ENCODE measurements at places on chromosomes 7 and 10.

- no peak for DNase-seq
These were observed 97.5 kb downstream of the SKIDA1 start for GRCh38 chr10:21427804-21428481.

DNA sequence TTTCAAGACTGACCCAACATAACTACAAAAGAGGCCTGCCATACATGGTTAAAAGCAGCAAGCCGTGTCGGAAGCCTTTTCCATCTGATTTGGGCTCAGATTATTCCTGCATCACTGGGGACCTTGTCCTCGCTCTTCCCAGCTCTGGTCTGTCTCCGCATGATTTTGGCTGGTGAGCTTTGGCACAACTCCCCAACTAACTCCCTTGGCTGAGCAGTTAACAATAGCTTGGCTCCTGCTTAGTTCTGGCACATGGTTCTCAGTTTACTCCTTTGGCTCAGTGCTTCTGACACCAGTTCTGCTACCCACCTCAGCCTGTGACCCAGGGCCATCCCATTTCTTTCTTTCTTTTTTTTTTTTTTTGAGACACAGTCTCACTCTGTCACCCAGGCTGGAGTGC is 17.0 kb downstream of the AGK start:
- peak; percentile 32 for DNase-seq

GRCh38 chr10:95697429-95697828 is 3.7 kb upstream of the TCTN3 start:
- DNase-seq = peak; percentile 74

DNA sequence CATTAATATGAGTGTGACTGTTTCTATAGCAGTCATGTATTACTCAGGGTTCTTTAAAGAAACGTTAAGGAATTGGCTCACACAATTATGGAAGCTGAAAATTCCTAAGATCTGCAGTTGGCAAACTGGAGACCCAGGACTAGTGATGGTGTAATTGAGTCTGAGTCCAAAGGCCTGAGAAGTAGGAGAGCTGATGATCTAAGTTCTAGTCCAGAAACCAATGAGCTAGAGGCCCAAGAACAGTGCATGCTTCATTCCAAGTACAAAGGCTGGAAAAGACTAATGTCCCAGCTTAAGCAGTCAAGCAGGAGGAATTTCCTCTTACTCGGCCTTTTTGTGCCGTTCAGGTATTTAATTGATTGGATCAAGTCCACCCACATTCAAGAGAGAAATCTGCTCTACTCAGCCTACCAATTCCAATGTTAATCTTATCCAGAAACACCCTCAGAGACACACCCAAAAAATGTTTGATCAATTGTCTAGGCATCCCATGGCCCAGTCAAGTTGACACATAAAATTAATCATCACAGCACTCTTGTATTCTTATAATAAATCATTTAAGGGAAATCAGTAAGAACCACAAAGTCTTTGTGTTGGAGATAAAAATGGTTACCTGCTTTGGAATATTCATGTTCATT is 312.1 kb downstream of the PRKG1 start:
- no peak for DNase-seq

- DNase-seq = no peak
These were observed 1.7 kb upstream of the VGF start for GRCh38 chr7:101166909-101167644.

GRCh38 chr10:113129117-113129516 is 179.1 kb downstream of the TCF7L2 start:
- no peak for DNase-seq

GRCh38 chr10:96319754-96320474 is 15.7 kb downstream of the DNTT start:
- DNase-seq = no peak

GRCh38 chr7:38102507-38102906 is 75.5 kb upstream of the STARD3NL start:
- DNase-seq = no peak

DNA sequence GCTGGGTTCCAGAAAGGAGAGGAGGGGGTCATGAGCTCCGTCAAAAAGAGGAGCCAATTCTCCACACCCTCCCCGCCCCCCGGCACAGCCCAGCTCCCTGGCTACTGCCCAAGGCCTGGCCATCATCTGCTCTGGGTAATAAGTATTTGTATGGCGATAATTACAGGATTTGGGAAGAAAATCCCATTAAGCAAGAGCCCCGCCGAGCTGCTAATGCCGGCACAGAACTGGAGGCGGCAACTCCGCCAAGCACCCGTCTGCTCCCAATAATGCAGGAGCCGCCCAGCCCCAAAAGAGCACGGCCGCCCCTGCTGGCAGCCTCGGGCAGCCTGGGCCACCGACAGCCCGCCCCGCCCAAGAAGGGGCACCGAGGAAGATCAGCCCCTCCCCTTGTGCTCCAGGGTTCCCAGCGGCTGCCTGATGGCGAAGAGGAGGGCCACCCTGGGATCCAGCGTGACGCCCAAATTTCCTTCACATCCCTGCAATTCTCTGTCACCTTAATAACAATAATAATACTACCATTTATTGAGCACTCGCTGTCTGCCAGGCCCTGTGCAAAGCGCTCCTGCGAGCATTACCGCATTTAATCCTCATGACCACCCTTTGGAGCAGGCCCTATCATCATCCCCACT is 5.9 kb downstream of the SLIT1 start:
- peak; percentile 64 for DNase-seq

DNA sequence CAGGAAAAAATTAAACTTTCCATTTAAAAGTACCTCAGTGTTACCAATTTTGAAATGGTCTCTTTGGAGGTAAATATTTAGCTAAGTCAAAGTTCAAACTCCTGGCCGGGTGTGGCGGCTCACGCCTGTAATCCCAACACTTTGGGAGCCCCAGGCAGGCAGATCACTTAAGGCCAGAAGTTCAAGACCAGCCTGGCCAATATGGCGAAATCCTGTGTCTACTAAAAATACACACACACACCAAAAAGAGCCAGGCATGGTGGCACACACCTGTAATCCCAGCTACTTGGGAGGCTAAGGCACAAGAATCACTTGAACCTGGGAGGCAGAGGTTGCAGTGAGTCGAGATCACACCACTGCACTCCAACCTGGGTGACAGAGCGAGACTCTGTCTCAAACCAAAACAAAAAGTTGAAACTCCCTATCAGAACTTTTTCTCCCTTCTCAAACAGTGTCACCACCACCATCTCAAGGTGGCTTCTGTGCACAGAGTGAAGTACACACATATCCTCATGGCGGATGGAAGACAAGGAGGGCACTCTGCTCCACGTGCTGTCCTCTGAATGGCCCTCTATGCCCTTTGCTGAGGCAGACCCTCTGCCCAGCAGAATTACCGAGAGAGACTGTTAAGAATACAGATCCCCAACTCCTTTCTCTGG is 11.7 kb upstream of the PIK3CG start:
- no peak for DNase-seq

- no peak for DNase-seq
These were observed 167.8 kb downstream of the CDCA7L start for GRCh38 chr7:21777921-21778320.

DNA sequence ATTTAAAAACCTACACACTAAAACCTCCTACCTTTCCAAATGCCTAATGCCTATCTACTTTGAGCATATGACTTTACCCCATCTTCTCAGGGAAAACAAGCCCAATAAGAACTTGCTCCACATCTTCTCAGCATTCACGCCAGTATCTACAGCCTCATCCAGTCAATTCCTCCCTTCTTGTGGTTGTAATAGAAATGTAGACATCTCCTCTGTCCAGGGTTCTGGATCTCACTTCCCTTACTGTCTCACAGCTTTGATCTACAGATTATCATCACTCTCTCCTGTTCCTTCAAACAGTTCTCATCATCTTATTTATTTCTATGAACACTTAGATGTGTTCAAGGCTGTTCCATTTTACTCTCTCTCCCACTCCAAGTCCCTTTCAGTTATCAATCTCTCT is 70.4 kb upstream of the NOBOX start:
- no peak for DNase-seq

DNA sequence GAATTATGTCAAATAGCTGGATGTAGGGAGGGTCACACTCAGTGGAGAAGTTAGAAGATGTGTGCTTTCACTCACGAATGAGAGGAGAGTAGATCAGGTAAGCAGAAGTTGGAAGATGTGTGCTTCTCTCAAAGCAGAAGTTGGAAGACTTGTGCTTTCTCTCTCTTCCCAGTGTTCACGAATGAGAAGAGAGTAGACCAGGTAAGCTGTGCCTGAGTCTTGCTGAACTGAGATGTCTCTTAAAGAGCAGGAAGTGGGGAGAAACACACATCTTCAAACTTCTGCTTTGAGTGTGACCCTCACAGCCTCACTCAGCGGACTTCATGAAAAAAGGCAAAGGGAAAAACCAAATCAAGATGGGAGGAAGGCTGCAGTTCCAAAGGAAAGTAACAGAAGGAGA is 7.0 kb upstream of the TMEM243 start:
- no peak for DNase-seq

DNA sequence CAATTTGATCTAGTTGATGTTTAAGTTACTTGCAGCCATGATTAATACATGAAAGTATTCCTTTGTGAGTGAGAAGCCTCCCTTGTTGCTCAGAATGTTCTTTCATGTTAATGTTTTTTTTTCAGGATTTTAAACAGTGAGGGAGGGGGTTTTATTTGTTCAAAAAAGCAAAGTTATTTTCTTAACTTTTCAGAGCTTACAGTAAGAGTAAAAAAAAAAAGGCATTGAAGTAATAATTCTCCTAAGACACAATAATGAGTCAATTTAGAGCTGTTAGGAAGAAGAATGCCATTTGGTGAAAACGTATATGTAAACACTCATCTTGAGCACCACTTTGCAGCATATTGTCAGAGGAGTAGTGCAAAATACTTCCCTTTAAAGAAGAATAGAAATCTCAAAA is 105.8 kb downstream of the SEMA3A start:
- no peak for DNase-seq

DNA sequence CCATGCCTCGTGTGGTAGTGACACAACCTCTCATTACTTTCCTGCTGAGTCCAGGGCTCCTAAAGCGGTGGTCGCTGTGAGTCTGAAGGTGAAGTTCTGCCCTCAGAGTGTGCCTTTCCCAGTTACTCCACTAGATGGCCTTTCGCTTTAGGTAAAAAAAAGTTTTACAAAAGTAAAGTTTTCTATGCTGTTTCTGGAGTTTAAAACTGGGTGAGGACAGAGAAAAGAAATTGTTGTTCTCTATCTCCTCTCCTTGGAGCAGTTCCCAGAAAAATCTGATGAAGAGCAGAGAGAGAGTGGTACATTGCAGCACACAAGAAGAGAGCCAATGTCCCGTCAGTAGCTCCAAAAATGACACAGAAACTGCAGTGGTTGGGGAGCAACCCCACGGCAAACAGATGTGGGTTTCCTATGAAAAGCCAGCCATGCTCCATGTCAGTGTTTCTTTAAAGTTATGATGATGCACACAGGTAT is 257.1 kb downstream of the GLI3 start:
- DNase-seq = no peak

DNA sequence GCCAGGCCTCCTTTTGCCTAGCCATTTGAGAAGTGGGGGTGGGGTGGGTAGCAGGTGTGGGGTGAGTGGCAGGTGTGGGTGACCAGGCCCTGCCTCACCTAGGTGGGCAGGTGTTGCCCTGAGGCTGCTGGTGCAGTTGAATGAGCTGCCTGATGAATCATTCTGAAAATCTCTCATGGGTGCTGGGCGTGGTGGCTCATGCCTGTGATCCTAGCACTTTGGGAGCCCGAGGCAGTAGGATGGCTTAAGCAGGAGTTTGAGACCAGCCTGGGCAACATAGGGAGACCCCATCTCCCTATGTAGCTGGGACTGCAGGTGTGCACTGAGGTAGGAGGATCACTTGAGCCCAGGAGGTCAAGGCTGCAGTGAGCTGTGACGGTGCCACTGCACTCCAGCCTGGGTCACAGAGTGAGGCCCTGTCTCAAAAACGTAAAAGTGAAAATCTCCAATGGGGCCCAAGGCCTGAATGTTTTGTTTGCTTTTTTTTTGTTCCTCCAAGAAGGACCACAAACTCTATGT is 17.7 kb downstream of the TSPAN14 start:
- no peak for DNase-seq

DNA sequence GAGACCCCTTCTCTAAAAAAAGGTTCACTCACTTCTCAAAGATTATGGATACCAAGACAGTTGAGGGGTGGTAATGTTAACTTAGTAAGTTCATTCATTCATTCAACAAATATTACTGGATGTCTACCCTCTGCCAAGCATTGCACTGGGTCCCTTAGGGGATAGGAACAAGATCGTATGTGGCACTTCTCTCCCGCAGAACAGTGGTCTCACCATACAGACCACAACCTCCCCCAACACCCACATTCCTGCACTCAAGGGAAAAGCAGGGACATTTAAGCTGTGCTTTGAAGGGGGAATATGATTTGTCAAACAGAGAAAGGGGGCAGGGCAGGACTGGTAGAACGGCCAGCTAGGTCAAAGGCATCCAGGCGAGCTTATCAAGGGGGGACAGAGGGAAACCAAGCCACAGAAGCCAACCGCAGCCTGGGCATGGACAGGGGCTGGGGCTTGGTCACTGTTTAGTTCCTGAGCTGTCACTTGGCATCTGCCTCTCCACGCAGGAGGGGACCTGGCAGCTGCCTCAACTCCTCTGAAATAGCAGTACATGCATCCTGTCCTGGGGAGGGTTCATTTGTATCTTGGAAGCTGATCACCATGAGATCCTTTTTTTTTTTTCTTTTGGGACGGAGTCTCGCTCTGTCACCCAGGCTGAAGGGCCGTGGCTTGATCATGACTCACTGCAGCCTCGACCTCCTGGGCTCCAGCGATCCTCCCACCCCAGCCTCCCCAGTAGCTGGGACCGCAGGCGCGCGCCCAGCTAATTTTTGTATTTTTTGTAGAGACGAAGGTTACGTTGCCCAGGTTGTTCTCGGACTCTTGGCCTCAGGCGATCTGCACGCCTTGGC is 949 bp upstream of the CLIP2 start:
- no peak for DNase-seq

GRCh38 chr10:133127291-133128125 is 32.5 kb upstream of the KNDC1 start:
- DNase-seq = no peak

DNA sequence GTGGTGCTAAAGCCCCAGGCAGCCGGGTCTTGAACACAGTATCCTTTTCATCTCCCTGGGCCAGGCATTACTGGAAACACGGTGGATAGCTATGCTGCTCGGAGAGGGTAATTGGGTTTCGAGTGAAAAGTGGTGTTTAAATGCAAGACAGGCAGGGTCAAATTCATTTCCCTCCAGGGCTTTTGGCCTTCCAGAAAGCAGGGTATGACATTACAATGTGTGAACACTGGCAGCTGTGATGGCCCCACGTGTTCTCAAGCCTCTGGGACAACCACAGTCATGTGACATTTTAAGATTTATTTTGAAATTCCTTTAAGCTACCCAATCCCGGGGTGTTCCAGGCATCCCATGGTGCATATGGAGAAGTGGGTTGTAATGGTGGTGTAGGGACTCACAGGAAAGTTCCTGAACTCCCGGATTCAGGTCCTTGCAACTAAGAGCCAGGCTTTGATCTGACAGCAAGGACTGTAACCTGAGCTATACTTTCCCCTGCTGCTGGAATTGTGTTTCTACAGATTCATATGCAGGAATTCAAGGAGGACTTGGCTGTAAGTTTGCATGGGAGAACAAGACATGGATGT is 46.8 kb downstream of the INSYN2A start:
- no peak for DNase-seq

GRCh38 chr7:40356312-40356711 is 221.5 kb downstream of the SUGCT start:
- no peak for DNase-seq
